ENCODE measurements at places on chromosomes 13 and 19.
A peak's percentile ranks its signal among the peaks of the same experiment; 100 is the strongest.

DNA sequence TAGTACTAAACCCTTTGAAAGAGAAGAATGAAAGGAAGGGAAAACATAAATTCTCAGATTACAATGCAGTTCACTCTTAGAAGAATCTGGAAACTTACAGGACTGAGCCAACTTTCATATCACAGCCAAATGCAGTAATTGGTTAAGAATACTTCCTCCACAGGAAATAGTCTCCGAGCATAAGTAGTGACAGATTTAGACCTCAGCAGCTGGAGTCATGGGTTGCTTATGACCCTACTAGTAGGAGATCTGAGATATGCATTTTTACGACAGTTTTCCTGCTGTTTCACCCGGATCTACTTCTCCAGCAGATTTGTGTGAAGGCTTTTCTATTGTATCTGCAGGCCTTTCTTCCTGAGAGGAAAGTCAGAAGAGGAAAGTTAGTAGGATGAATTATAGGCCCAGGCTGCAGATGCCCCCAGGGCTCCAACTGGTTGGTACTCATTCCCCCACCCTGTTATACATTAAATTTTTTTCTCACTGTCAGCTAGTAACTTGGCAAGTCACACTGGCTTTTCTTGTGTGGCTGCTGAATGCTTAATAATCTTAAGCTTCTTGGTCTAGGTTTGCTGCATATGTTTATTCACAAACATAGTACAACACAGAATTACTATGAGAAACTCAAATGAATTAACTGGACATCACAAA, 1241.5 kb upstream of the MIR17HG start:
- DNase-seq: no peak

DNA sequence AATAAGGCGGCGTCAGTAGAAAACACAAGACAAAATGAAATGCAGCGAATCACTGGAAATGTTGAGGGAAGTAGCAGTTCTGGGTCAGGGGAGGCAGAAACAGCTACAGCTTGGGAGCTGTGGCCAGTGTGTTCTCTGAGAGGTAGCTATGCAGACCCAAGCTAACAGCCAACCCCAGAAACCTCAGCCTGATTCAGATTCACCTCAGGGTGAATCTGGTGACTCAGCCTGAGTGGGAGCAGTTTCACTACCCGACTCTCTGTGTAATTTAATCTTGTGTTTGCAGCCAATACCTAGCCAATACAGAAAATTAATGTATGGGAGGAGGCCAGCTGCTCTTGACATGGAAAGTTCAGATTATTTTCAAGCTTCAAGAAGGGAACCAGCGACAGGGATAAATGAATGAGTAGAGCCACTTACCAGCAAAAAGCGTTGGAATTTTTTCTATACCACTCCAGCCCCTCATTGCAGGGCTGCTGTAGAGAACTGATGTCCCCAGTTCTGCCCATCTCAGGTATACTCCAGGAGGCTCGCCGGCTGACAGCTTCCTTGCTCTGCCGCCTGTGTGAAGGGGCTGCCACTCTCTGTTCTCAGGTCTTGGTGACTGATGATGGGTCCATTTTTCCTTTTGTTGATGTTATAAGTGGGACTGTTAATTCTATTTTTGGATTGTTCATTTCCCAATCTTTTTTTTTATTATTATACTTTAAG, 8.9 kb downstream of the IGFL3 start:
- no peak for DNase-seq

DNA sequence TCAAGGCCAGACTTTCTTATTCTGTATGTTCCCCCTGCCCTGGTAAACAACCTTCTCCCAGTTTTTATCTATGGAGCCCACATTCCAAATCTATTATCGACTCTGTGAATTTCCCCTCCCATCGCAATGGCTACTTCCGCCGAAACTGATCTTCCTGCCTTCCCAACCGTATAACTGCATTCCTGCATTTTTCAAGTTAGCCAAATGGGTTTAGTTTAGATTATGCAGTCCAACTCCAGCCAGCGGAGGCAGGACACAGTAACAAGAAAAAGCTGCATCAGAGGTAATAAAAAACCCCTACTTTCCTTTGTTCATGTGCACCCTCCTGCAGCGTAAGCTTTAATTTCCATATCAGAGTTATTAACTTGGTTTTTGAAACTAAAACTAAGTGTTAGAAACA, 112.2 kb upstream of the ZNF91 start:
- no peak for DNase-seq

GRCh38 chr19:54115109-54116063, at the start of the genes PRPF31 and TFPT:
Gene PRPF31 (plus strand): TSS chr19:54115754. CDS start chr19:54118279, 2,525 bp downstream.
Gene TFPT (minus strand): TSS chr19:54115657. CDS start chr19:54115269, 388 bp downstream.
- peak; percentile 94 for DNase-seq

- DNase-seq: peak; percentile 40
Measured at GRCh38 chr13:113562085-113562749, 22.3 kb upstream of the TFDP1 start.

GRCh38 chr13:77207943-77208342, 119.0 kb downstream of the MYCBP2 start:
- DNase-seq: no peak

DNA sequence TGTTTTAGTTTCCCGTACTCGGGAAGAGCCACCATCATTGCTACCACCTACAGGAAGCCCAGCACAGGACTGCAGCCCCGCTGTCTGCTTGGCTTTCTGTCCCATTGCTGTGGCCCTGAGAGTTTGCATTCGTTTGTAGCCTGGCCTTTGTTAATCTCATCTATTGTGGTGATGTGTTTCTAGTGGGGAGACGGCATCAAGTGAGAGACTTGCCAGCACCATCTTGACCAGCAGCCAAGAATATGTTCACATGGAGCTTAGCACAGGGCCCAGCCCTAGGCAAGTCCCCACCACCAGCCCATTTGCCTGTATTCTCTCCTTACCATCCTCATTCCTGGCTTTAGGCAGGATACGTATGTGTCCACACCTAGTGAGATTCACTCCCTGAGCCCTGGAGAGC, 17.3 kb upstream of the OVOL3 start:
- no peak for DNase-seq

DNA sequence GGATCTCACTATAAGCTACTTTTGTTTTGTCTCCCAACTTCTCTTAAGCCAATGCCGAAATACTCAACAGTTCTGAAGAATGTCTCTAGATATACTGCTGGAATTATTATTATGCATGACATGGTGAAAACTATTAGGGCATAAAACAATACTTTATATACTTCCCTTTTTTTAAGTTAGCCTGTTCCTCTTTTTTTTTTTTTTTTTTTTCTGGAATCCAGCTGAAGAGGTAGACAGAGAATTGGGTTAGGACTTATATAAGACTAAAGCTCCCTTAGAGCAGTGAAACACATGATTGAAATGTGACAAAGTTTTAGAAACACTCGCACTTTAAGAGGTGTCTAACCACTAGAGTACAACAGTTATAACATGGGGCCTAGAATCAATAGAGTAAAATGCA, 850.9 kb upstream of the PCDH9 start:
- DNase-seq: no peak

- no peak for DNase-seq
Measured at GRCh38 chr19:35059006-35059798, 17.7 kb downstream of the HPN start.

DNA sequence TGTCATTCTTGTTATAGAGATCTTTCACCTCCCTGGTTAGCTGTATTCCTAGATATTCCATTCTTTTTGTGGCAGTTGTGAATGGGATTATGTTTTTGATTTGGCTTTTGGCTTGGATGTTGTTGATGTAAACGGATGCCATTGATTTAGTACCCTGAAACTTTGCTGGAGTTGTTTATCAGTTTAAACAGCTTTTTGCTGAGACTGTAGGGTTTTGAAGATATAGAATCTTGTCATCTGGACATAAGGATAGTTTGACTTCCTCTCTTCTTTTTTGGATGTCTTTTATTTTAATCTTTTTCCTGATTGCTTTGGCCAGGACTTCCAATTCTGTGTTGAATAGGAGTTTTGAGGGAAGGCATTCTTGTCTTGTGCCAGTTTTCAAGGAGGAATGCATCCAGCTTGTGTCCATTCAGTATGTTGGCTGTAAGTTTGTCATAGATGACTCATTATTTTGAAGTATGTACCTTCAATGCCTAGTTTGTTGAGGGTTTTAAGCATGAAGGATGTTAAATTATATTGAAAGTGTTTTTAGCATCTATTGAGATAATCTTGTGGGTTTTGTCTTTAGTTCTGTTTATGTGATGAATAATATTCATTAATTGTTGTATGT, 16.8 kb downstream of the ZNF431 start:
- DNase-seq: no peak

DNA sequence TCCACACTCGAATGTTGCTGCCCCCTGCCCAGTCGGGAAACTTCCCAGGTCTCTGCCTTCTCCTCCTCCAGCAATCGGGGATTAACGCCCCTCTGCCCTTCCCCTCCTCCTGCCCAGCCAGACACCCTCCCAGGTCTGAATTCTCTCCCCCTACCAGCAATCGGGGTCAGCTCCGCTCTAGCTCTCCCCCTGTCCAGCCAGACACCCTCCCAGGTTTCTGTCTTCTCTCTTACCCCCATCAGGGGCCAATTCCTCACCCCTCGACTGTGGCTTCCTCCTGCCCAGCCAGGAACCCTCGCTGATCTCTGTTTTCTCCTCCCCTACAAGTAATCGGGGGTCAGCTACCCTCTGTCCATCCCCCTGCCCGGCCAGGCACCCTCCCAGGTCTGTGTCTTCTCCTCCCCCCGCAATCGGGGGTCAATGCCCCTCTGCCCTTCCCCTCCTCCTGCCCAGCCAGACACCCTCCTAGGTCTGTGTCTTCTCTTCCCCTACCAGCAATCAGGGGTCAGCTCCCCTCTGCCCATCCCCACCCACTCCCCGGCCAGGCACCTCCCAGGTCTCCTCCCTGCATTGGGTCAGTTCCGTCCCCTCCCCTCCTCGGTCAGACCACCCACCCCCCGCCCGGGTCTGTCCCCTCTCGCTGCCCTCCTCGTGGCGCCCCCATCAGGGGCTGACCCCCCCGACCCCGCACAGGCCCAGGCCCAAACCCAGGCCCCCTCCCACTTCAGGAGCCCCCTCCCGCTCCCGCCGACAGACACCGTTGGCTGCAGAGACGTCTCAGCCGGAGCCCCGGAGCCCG, 668 bp downstream of the ZFR2 start:
- no peak for DNase-seq

- no peak for DNase-seq
Measured at GRCh38 chr13:44012910-44013757, 133.4 kb downstream of the LACC1 start.

DNA sequence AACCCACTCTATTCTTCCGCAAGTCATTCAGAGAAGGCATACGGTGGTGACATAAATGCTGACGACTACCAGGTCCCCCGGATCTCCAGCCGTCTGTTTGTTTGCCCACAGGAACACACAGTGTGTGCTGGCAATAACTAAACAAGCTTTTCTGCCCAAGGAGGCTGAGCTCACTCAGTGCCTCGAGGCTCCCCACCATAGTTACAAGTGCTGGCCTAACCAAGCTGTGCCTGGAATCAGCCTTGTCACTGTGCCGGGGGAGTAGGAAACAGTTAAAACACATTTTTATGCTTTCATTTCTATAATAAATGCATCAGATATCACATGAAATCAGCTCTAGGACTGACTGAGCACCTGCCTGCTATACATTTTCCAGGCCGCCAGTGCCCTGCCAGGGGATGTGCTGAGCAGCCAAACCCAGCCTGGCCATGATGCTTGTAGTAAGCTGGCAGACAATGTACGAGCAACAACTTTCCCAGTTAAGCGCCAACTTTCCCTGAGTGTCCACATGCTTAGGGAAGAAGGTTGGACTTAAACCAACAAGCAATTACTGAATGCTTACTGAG, 28.1 kb downstream of the BRD4 start:
- no peak for DNase-seq

GRCh38 chr19:38684862-38685665, 37.6 kb downstream of the ACTN4 start:
- no peak for DNase-seq

DNA sequence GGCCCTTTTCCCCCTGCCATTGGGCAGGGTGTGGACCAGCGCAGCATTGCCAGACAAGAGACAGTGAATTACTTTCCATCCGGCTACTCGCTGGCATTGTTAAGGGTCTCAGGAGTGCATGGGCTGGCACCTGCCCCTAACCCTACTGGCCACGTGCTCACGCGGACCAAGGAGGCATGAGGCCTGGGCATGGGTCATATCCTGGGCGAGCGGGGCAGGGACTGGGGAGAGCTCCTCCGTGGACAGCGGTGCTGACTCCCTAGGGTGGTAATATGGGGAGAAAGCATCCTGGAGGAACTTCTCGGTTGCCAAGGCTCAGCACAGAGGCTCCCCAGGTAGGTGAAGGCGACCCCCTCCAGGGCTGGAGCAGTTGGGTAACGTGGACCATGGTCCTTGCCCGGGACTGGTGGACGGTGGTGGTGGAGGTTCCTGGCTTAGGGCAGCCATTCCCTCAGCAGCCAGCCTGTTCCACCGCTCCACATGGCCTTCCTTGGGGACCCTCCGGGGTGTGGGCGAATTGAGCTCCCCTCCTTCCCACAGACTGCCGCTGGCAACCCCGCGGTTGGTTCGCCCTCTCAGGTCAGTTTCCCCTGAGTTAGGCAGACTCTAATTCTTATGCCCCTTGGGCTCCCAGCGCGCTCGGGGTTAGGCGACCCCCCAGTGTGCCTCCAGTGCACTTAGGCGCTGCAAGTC, 465.1 kb downstream of the SLITRK5 start:
- DNase-seq: no peak

- peak; percentile 11 for DNase-seq
Measured at GRCh38 chr19:33389421-33390100, 16.1 kb downstream of the CEBPG start.

DNA sequence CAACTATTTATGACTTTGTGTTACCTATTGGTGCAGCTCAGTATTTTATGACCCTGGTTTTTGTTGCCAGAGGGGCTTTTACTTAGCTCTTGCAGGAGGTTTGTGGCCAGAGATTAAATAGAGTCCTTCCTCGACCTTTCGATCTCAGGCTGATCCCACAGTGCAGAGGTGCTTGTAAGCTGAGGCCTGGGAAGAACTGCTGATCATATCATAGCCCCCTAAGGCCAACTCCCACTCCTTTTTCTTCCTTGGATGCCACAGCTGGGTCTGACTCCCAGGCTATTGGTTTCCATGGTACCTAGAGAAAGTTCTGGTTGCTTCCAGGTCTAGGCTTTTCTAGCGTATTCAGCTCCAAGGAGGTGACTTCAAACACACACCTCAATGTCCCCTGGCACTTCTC, 324.9 kb downstream of the FOXO1 start:
- DNase-seq: no peak

DNA sequence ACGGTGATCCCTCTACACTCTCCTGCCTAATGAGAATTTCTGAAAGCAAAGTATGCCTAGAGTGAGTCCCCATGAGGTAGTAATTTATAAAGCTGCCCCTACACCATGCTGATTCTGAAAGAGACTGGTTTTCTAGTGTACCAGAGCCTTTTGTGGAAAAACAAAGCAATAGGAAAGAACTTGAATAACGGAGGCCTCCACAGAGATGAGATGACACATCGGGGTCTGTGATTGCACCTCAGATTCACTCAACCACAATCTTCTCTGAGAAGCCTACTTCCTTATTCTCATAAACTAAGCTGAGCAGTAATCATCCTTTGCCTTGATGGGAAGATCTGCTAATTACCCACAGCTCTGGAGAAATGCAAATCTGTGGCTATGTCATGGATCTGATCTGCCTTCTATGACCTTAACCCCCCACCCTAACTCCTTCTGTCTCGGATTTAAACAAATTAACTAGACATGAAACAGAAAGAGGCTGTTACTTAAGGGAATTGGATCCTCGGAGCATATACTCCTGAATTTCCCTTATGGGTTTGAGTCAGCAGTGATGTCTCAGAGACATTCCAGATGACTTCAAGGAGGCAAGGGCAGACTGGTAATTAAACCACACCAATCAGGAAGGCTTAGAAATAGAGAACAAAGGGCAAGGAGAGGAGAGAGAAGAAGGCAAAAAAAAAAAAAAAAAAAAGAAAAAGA, 128.0 kb downstream of the DCT start:
- no peak for DNase-seq
